ENCODE measurements at places on chromosomes 4 and X.

GRCh38 chr4:55947254-55947882 lies 1.4 kb upstream of the CEP135 start:
- DNase-seq, result peak; percentile 76

GRCh38 chr4:94576210-94576609 lies 124.5 kb downstream of the PDLIM5 start:
- DNase-seq, result no peak

- DNase-seq, result no peak
Measured at GRCh38 chr4:185567381-185568376, 32.4 kb upstream of the PDLIM3 start.

DNA sequence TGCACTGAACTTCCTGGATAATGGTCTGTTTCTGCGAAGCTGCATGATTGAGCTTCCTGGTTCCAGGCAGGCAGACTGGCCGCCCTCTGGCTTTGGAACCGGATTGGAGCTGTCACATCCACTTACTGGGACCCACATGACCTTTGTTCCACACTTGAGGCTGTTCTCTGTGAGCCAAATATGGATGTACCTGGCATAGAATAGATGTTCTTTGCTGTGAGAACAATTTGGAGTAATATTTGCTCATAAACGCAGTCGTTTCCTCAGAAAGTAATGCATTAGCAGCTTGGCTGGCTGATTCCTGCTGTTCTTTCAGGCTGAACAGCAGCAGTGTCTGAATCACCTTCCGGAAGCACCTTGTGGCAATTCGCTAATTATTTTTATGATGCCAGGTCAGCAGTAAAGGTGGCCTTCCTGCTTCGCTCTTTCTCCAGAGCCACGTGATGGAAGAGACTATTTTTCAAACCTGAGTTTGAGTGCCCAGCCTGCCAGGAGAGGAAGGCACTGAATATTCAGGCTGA lies 78.1 kb upstream of the BOD1L1 start:
- DNase-seq, result no peak

GRCh38 chr4:94452476-94453371 lies 982 bp downstream of the PDLIM5 start:
- peak; percentile 70 for DNase-seq

DNA sequence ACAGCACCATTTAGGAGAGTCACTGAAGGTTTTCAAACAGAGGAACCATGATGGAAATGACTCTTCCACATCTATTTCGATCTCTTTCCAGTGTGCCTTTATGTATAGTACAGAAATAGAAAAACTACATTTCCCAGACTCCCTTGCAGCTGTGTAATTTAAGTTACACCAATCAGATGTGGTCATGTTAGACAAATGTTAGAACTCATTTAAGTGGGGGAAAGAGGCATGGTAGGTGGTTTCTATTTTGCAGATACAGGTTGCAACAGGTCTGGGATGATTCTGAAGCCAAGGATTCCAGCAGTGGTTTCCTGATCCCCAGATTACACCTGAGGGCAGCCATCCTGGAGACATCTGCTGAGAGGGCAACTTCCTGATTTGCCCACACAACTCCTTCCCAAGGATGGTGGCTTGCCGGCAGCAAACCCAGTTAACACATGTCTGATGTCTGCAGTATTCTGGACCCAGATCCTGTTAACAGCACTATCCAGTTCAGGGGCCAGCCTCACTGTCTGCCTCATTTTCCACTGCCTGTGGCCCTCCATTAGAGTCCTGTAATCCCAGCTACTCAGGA lies 38.7 kb upstream of the PDK3 start:
- DNase-seq, result peak; percentile 52

DNA sequence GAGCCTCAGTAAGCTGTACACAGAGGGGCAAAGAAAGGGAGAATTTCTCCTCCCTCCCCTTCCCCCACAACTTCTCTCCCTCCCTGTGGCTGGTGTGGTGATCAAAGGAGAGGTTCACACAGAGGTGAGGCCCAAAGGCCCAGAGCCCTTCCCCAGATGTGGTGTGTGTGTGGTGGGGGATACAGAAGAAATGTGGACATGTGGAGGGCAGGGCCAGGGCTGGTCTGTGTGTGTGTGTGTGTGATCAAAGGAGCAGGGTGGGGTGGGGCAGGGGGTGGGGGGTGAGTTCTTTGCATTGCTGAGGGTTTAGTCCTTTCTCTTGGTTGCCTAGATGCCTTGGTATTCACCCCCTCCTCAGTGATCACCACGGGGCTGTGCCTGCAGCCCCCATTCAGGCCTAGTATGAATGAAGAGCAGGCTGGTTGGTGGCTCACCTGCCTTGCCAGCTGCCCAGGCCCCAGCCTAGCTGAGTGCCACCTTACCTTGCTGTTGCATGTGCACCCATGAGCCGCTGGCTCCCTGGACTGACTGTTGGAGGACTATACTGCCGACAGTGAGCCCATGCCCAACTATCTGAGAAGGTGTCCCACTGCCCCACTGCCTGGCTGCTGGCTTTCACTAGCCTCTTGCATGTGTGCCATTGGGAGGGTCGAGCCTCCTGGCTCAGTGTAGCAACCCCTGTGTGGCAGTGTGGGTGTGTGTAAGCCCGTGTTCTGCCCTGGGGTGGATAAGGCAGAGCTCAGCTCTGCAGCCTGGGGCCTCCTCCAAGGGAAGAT lies 101.9 kb downstream of the EFNB1 start:
- no peak for DNase-seq

DNA sequence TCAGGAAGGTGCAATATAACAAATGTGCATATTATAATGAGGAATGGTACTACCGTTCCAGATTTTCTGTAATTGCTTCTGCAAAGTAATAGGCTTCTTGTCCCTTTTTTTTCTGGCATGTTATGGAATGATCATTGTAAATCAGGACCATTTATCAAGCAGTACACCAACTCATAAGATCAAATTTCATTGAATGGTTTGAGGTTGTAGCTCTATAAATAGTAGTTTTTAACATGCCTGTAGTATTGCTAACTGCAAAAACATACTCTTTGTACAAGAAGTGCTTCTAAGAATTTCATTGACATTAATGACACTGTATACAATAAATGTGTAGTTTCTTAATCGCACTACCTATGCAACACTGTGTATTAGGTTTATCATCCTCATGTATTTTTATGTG lies 12.6 kb downstream of the IBSP start:
- no peak for DNase-seq

- DNase-seq, result no peak
Measured at GRCh38 chr4:172517391-172517790, 651.2 kb upstream of the GALNT7 start.

DNA sequence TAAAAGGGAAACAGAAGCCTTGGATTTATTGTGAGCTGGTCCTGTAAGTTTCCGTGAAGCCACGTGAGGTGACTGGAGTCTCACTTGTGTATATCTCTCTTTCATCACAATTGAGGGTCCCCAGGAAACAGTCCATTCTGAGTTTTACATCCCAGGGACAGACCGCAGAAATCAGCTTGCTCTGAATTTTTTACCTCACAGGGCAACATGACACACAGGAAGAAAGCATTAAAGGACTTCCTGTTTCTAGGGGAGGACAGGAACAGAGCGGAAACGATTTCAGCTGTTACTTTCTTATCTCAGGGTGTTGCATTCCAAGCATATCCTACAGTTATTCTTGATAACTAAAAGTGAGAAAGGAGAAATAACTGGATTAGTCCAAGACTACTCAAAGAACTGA lies 553.5 kb downstream of the TRAM1L1 start:
- DNase-seq, result peak; percentile 61

DNA sequence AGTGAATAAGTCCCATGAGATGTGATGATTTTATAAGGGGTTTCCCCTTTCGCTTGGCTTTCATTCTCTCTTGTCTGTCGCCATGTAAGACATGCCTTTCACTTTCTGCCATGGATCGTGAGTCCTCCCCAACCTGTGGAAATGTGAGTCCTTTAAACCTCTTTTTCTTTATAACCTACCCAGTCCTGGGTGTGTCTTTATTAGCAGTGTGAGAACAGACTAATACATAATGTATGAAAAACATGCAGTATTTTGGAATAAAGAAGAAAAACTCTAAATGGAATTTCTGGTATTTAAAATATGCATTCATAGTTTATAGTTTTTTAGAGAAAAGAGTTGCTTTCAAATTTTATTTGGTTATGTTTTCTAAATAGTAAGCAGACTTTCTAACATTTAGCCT lies 360.7 kb downstream of the PCDH7 start:
- no peak for DNase-seq

- DNase-seq, result peak; percentile 49
Measured at GRCh38 chr4:150573534-150573933, 8.4 kb upstream of the MAB21L2 start.

DNA sequence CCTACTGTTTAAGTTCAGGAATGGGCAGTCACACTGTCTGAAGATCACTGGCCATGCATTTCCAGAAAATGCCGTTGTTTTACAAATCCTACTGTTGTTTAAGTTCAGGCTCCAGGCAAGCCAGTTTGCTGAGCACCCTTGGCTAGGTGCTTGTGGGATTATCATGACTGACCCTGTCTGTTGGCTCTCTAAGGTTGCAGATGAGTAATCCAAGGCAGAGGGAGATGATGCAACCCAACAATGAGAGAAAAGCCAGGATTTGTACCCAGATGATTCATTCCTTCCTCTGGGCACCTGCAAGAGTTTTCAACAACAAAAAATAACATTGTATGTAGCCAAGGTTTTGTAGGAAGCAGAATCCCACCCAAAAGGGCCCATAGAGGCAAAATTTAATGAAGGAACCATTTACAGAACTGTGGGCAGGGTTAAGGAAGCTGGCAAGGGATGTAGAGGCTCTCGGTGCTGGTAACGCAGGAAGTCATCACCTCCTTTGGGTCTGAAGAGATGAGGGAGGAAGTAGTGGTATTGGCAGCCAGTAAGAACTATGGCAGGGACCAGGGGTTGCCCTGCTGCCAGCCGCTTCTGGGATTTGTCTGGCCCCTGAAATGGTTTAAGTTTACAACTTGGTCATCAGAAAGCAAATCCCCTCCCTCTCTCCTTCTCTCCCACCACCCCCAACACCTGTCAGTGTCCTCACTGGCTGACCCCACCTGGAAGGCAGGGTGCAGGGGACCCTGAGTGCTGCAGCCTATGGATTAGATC lies 54.8 kb downstream of the MSX1 start:
- no peak for DNase-seq
